AG09309 (cell line): ENCODE measurements at places on chromosomes 1 and 21.
A peak's percentile ranks its signal among the peaks of the same experiment; 100 is the strongest.

DNA sequence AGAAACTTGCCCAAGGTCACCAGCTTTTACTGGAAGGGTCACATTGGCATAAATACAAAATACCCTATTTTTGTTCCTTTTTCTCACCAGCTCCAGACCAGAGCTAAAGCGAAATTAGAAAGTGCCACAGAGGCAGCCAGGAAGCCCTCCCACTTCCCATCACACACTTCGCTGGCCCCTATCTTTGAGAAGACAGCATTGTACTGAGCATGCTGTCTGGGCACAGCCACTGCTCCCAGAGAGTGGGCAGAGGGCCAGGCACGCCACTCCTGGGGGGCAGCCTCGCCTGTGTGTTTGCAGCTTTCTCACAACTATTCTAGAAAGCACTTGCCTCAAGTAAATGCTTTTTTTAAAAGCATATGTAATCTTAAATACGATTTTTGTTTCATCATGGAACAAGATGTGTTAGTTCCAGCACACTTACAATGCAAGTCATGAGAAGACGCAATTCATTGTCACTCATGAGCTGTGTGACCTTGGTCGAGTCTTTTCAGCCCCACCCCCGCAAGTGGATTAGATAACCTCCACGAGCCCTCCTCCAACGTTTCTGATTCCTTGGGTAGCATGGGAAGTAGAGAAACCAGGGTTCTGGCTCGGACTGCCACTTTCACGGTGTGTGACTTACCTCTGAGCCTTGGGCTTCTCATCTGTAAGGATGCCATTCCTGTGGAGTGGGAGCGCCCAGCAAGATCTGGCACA is 25.7 kb upstream of the EPHA8 start:
- no peak for DNase-seq

DNA sequence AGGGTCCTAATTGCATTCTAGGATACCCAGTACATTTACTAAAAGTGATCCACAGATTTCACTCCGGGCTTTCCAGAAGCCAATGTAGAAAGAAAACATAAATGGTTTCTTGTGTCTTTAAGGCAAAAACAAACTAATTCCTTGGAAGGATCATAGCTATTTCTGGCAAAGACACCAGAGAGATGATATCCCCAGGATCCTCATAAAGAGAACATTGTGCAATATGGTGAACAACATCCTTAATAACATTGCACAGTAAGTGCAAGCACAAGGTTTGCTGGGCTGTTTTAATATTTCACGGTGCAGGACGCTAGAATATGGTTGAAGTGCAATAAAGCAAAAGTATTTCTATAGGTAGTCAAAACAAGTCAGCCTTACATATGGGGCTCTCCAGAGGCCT is 83.0 kb downstream of the NTPCR start:
- peak; percentile 56 for DNase-seq

DNA sequence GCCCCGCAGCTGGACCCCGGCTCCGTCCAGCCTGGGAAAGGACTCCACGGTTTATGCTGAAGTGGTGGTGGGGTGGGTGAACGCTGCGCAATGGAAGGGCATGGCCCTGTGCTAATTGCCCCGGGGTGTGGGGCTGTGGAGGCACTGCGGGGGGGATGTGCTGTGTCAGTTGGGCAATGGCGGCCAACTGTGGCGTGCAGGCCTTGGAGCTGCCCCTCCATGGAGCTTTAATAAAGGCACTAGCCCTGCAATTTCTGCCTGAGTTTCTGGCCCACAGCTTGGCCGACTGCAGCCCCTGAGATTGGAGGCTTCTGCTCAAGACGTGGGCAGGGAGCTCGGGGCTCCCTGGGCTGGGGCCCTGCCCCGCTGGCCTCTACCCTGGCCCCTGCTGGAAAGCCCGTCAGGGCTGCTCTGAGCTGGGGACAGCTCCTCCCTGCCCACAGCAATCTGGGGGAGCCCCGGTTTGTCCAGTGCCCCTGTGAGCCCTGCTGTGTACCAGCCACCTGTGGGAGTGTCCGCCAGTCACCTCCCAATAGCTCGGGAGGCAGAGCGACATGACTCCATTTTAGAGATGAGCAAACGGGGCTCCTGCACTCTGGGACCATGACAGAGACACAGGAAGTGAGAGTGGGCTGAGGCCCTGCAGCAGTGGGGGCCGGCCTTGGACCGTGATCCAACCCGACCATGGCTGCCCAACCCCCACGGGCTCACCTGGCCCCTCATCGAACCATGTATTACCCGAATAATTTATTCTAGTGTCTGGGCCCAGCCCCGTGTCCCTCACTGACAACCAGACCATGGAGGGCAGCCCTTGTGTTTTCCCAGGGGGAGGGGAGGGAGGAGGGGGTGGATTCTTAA is 8.7 kb upstream of the TNFRSF14 start:
- DNase-seq = no peak

DNA sequence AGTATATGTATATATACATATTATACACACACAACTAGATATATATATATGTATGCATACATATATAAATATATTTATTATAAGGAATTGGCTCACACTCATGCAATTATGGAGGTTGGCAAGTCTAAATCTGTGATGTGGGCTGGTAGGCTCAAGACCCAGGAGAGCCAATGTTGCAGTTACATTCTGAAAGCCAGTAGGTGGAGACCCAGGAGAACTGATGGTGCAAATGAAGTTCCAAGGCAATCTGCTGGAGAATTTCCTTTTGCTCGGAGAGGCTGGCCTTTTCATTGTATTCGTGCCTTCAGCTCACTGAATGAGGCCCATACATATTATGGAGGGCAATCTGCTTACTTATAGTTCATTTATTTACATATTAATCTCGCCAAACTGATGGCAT is 9.4 kb downstream of the IVL start:
- no peak for DNase-seq

DNA sequence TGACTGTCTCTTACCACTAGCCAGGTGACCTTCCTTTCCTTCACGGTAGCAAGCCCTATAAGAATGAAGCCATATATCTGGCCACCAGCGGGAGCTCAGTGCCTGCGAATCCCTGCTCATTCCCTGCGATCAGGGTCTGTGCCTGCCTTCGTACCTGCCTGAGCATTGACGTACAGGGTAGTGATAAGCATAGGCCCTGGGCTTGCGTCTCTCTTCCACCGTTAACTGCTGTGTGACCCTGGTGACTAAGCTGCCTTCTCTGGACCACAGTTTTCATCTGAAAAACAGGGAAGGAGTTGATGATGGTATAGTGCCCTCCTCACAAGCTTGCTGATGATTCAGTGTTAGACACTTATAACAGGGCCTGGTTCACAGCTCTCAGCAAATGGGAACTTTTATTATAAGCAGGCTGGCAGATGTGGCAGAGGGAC is 4.1 kb downstream of the ZC3H12A start:
- DNase-seq = peak; percentile 58

GRCh38 chr1:196459383-196459782 is 148.9 kb downstream of the KCNT2 start:
- DNase-seq = no peak

- no peak for DNase-seq
Observed at GRCh38 chr1:51304360-51304759, 26.0 kb downstream of the TTC39A start.

DNA sequence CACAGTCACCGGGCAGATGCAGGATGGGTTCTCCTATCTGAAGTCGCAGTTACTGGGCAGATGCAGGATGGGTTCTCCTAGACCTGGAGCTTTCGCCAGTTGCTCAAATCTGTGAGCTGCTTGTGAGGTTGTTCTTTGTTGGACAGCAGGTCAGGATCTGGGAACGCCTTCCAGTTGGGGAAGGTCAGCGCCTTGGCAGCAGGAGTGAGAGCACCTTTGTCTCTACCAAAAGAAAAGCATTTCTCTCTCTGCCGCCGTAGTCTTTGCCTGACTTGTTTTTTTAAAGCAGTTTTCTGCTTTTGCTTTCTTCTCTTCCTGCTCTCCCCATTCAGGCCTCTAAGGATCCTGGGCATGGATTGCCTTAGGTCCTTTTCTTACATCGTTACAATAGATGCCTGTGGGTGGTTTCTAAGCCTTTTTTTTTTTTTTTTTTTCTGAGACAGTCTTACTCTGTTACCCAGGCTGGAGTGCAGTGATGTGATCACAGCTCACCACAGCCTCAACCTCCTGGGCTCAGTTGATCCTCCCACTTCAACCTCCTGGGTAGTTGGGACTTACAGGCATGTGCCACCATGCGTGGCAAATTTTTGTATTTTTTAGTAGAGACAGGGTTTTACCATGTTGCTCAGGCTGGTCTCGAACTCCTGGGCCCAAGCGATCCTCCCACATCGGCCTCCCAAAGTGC is 15.7 kb downstream of the PEX14 start:
- no peak for DNase-seq

DNA sequence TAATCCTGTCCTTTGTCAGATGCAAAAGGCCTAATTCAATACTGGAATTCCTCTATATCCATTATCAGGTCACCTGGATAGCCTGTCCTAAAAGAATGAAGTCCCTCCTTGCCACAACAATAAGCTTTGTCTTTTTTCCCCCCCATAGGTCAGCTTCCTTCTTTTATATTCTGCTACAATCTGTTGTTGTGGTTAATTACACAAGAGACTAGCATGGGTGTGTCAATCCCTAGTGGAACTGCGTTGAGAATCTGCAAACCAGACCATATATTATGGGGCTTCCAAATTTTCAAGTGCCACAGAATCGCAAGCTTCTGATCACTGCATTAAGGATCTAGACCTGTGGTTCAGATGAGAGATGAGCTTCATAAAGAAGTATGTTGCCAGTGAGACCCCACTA is 349.6 kb downstream of the SMYD3 start:
- no peak for DNase-seq

- DNase-seq = no peak
Observed at GRCh38 chr1:899636-900317, 23.9 kb upstream of the SAMD11 start.

GRCh38 chr21:43811262-43812105 is 22.1 kb downstream of the RRP1 start:
- DNase-seq = no peak

- DNase-seq = no peak
Observed at GRCh38 chr1:33635336-33636012, 163.0 kb downstream of the ZSCAN20 start.

- DNase-seq = no peak
Observed at GRCh38 chr1:159200769-159201168, 3.9 kb upstream of the ACKR1 start.

DNA sequence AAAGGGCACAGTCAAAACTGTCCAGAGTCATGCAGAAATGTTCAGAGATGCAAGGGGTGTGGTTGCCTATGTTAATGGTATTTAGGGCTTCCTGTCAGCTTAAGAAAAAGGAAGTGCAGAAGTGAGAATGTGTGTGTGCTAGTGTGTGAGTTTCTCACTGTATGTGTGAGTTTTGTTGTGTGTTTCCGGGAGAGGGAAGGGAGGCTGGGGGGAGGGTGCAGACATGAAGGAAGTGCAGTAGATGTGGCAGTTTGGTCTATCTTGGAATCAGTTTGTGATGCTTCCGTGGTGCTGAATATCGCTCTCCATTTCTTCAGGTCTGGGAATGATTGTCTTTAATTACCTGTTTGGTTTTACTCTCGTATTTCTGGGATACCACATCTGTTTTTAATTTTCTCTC is 16.5 kb upstream of the ATP6V1G3 start:
- DNase-seq = no peak

DNA sequence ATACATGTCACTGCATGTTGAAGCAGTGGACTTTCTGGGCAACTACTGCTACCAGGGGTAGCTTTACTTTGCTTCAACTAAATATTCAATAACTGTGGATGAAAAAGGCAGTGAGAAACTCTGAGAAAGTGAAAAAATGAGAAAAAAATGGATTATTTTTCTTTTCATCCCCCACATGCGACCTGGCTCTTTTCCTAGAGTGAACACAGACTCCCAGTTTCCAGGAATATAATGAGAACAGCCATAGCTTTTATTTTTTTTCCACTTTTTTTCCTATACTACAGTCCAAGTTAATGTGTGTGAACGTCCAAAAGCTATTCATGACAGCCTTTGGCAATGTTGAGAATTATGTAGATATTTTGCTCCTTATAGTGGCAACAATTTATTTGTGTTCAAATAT is 230.4 kb downstream of the DNM3 start:
- no peak for DNase-seq

- no peak for DNase-seq
Observed at GRCh38 chr1:181551754-181552153, 68.4 kb downstream of the CACNA1E start.
